ENCODE measurements at places on chromosomes 1 and 21.

DNA sequence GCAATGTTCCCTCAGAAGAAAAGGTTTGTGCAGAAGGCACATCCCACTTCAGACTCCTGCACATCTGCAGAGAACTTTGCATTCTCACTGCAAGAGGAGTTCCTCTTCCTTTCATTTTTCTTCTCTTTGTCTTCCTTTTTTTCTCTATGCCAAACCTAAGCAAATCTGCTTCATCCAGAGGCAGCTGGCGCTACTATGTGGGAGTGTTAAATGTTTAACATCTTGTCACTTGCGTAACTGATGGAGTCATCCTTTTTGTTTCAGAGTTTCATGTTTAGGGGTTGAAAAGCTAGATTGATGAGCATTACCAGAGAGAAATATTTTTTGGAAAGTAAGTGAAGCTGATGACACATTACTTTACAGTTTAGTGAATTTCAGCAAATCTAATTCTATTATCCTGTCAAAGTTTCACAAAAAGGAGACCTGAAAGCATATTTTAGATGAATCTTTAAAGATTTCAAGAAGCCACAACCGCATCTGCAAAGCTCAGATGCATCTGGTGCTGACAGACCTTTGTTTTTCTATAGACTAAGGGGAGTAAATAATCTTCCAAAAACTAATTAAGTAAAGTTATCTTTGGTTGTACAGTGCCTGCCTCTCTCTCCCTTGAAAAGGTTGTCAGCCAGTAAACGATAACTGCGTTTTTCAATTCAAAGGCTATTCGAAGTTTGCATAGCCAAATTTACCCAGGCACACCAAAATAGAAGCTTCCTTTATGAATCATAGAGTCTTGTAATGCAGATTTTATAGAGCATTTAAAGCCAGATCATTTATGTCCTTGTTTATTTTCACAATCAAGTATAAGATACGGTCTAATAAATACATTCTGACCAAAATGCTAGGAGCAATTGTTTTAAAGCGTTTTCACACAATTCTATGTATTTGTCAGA lies 1.2 kb upstream of the LRRC53 start:
- DNase-seq: no peak

DNA sequence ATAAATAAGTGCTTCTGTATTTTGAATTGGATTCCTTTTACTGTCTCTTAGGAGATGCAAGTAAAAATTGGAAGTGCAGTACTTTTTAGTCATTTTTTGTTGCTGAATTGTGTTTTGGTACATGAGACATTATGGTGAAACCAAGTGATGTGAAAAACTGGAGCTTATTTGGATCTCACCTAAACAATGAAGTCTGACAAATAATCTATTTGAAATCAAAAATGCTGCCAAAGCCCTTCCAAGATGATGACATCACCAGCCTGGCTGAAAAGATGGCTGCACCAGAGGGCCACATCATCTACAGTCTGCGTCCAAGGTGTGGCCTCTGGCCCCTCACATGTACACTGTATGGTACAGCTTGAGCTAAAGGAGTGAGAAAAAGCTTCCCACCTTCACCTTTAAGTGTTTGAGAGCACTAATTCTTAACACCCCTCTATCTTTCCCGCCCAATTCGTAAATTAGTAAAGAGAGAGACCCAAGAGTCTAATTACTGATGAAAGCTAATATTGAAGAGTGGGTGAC lies 192.5 kb upstream of the ST6GALNAC5 start:
- DNase-seq: no peak

DNA sequence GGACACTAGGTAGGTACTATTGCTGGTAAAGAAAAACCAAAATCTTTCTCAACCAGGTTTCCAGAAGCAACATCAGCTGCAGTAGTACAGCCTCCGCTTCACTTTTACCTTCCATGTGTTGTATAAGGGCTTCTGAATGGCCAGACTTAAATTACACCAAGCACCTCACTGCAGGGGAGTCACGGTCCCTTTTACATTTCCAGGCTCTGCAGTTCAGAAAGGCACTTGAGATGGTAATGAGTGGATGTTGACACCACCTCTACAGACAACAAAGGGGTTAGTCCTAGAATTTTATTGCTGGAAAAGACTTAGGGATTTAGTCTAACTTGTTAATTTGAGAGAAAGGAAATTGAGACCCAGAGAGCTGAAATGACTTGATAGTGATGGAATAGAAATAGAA lies 12.0 kb upstream of the DUSP12 start:
- no peak for DNase-seq

GRCh38 chr1:234619794-234620247 lies 9.8 kb upstream of the IRF2BP2 start:
- no peak for DNase-seq

GRCh38 chr1:200888349-200888838 lies 6.3 kb upstream of the INAVA start:
- DNase-seq: no peak

- no peak for DNase-seq
These were observed 1152.0 kb upstream of the B3GALT2 start for GRCh38 chr1:194338241-194338948.

Data from stromal cell of bone marrow (primary cell).